ENCODE measurements at places on chromosomes 1 and 21.

- peak; percentile 94 for DNase-seq
Observed at GRCh38 chr21:41612674-41613532, 104.9 kb upstream of the TMPRSS2 start.

DNA sequence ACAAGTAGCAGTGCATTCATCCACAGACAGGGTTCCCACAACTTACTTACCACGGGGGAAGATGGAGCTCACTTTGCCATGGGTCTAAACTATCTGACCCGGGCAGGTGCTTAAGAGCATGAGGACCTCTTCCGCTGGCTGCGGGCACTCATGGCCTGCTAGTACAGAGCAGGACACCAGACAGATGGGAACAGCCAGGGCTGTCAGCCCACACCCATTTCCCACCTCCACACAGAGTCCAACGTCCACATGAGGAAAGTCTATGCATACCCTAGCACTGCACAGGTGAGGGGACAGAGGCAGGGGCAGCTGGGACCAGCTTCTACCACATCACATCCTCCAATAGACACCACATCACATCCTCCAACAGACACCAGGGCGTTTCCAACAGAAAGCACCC lies 35.8 kb upstream of the PRDM15 start:
- no peak for DNase-seq

DNA sequence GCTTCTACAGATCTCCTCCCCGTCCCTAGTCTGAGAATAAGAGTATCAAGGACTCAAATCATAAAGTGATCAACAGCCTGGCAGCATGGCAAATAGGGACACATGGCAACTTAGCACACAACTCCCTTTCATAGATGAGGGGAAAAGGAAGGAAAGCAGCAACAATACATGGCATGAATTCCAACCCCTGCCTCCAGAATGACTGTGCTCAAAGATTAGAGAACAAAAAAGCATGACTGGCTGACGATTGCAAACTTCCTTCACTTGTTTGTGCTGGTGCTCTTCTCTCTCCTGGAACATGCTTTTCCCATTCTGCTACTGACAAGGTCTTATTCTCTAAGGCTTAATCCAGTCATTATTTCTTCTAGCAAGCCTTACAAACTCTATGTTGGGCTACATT lies 11.5 kb downstream of the KTI12 start:
- no peak for DNase-seq

DNA sequence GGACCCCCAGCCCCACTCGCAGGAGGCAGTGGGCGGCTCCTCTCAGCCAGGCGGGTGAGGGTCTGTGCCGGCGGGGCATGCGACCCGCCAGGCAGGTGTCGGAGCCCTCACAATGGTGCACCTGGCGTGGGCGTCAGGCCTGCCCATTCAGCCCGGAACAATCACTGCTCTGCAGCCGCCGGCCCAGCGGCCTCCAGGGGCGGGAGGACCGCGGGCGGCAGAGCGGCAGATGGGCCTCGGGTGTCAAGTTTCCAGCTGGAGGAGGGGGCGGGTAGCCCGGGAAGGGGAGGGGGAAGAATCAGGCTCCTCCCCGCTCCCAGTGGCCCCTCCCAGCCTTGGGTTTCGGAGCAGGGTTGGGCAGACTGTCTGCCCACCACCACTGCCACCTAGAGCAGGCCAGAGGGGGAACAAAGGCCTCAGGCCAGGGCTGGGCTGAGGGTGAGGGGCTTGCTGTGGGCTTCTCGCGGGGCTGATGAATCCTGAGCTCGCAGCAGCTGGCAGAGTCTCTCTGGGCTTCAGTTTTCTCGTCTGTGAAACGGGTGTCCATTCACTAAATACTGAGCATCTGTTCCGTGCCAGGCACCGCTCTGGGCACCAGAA lies 39.5 kb upstream of the CASZ1 start:
- DNase-seq: no peak

DNA sequence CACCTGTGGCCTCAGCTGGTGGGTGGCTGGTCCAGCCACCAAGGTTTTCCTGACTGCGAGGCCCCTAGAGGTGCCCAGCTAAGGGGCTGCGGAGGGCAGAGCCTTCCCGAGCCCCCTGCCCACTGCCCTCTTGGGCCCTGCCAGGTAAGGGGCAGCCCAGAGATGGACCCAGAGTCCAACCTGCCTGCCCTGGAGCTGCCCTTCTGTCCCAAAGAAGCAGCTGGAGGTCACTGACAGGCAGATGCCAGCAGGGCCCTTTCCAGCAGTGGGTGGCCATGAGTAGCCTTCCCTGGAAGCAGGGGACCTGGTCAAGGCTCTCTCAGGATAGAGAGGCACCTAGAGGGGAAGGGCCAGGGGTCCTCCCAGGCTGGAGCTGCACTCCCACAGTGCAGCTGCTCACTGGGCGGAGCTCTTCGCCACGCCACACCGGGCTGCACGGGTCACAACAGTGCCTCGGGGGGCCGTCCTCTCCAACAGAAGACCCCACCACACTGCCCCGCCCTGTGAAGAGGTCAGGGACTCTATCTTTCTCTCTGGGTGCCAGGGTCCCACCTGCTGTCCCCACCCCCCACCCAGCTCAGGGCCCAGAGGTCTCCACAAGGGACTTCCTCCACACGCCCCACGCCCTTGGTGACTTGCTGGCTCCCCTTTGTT lies 10.9 kb upstream of the GNB1 start:
- no peak for DNase-seq
